Ureter (tissue), 1 donor: ENCODE measurements at places on chromosomes 1 and 21. TPM values are rescaled to one million over a fixed set of nuclear protein-coding genes. Genes with fewer than 3 reads are reported as not detected.

DNA sequence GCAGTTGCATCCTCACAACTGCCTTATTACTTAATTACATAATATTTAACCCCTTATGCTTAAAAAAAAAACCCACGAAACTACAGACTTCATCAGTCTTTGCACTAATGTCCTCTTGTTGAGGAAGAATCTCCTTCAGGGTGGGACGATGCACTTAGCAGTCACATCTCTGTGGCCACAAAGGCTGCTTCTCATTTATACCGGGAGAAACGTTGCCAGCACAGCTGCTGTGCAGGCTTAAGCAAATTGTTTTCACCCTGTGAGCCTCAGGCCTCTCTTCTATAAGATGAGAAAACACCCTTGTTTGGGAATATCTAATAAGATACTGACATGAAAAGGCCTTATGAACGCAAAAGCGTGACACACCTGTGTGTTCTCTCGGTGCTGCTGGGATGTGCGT lies 2.9 kb upstream of the OBSCN start:
- DNase-seq: no peak

DNA sequence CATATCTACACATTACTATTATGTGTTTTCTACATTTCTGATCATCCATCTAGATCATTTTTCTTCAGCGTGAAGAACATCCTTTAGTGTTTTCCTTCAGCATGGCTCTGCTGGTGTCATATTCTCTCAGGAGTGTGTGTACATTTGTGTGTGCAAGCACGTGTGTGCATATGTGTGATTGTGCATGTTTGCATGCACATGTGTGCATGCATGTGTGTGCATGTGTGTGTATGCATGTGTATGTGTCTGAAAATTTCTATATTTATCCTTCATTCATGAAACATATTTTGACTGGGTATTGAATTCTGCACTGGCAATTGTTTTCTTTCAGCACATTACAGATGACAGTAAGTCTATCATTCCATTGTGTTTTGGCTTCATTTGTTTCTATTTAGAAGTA lies 74.6 kb downstream of the FHAD1 start:
- DNase-seq: no peak

DNA sequence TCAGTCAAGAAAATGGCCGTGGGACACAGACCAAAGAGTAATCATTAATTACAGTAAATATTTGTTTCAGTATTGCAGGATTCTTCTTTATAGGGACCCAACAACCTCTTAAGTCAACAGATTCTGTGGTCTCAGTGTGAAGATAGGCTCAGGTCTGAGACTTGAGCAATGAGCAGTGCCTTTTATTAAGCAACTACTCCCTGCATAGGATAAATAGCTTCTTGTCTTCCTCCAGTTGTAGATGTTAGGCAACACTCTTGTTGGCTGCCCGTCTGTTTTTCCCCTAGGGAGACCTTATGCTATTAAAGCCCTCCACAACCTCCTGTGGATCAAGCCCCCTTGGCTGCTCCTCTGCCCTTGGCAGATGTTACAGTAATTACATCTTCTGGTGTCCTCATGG lies 1.8 kb upstream of the OMA1 start:
- DNase-seq: no peak

DNA sequence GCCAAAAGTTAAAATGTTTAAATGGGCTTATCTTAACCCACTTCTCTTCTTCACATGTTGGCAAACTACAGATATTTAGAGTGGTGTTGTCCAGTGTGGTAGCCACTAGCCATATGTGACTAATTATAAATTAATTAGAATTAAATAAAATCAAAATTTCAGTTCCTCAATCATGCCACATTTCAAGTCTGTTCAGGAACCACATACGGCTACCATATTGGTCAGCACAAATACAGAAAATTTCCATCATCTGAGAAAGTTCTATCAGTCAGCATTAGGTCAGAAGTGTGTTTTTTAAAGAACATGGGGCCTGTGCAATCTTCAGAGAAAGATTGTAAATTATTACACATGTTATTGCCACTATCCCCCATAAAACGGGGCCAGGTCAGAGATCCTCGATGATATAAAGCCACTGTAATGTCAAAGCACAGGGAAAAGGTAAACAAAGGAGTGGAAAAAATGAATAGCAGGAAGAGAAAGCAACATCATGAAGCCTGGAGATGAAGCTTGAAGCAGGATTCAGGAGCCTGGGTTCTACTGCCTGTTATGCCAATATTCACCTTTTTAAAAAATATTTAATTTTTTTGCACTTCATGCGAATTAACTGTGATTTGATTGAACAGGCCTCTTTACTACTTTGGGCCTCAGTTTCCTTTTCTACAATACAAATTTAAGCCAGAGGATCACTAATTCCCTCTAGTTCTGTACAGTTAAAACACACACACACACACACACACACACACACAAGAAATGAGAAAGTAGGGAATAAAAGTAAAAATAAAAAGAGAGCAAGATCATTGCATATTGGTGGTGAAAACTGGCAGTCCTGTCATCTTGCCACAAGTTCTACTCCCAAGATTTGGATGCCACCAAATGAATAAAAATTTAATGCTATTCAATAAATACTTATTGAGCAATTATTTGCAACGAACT lies 2.3 kb downstream of the RSBN1 start:
- DNase-seq: no peak

DNA sequence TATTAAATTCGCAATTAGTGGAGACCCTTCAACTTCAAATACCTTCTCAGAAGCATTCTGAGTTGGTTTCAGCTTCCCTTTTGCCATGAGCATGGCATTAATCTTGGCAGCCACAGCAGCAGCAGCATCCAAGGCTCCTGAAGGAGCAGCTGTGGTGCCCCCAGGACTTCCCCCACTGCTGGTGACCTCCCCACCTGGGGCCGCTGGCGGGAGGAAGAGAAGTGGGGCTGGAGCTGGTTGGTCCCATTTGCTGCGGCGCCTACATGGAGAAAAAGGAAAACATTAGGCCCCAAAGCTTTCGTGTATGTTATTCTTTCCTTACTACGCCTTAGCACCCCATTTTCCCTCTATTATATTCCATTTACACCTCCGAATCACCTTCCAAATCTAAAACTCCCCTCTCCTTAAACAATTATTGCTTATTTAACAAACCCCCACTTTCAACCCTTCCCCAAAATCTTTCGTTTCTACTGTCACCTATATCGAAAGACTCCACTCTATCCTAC lies 569 bp downstream of the KHDC4 start:
- peak; percentile 43 for DNase-seq

- no peak for DNase-seq
Measured at GRCh38 chr1:20885121-20885520, 98.0 kb upstream of the HP1BP3 start.

DNA sequence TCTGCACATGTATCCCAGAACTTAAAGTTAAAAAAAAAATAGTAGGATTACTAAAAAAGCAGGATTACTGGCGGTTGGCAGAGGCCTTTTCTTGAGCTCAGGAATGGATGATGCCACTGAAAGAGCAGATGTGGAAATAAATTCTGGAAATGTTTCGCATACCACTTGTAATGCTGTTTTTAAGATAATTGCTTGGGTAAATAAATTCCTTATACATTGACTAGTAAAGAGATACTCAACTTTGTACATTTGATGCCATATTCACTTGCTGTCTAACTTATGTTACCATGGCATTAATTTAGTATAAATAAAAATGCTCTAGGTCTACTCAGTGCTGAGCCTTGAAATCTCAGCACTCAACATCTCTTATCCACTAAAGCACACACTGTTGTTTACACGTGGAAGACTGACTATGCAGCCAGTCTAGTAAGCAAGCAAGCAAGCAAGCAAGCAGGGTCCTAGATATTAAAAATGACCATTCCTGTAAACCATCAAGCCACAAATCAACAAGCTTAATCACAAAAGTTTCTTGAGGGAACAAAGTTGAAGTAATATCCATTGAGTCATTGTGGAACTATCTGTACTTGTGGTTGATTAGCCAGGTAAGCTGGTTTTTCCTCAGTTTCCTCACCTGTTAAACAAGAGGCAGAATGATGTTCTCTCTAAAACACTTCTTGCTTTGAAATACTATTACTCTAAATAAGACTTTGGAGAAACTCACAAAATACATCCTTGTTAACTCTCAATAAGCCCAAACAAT lies 1.7 kb upstream of the RASAL2 start:
- no peak for DNase-seq

GRCh38 chr1:174398246-174398645 lies 49.5 kb upstream of the GPR52 start:
- no peak for DNase-seq

DNA sequence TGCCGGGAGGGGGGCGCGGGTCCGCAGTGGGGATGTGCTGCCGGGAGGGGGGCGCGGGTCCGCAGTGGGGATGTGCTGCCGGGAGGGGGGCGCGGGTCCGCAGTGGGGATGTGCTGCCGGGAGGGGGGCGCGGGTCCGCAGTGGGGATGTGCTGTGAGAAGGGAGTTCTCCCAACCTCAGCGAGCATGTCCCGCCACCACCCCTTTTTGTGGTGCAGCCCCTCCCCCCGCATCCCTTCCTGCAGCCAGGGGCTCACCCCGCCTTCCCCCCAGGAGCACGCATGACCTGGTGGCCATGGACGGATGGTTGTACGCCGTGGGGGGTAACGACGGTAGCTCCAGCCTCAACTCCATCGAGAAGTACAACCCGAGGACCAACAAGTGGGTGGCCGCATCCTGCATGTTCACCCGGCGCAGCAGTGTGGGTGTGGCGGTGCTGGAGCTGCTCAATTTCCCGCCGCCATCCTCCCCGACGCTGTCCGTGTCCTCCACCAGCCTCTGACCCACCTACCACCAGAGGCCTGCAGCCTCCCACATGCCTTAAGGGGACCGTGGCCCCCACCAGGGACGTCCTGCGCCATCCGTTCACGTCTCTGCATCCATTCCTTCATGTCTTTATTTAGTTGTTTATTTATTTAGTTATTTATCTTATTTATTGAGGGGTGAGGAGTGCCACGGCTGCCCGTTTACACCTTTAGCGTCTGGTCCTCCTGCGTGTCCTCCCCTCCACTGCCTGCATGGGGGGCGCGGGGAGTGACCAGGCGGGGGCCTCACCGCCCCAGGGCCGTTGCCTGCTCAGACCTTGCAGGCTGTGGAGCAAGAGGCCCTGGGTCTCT lies 1.4 kb upstream of the PLEKHN1 start:
- DNase-seq: no peak

DNA sequence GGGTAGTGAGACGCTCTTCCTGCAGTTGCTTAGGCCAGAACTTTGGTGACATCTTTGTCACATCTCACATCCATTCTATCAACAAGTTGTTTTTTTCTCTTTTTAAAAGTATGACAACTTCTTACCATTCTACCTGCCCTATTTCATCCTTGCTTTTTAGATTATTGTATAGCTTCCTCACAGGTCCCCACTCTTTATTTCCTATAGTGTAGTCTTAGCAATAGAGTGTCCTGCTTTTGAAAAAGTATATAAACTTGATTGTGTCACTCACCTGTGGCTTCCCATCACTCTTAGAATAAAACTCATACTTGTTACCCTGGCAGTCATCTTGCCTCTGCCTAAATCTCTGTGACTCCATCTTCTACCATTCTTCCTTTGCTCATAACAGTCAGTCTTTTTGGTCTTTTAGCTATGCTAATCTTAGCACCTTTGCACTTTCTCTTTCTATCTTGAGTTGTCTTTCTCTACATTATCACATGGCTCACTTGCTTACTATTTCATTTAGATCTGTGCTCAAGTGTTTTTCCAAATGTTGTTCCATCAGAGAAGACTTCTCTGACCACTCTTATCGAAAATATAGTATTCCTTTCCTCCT lies 9.5 kb downstream of the CDC73 start:
- DNase-seq: no peak

DNA sequence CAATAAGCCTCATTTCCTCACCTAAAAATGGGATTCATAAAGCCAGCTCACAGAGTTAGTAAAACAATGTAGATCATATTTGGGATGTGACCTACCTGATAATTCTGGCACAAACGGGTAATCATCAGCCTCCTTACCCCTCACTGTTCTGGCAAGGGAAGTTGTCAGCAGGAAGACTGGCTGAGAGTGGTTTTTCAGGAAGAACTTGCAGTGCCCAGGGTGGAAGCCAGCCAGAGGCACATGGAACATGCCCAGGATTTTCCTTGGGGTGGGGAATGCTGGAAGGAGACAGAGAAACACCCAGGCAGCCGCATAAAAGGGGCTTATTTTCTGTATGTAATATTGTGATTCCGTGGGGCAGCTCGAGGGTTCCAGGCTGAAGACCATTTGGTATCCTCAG lies 7.7 kb upstream of the SLC5A9 start:
- DNase-seq: peak; percentile 54

- no peak for DNase-seq
Measured at GRCh38 chr1:34108269-34108668, 56.8 kb downstream of the CSMD2 start.

DNA sequence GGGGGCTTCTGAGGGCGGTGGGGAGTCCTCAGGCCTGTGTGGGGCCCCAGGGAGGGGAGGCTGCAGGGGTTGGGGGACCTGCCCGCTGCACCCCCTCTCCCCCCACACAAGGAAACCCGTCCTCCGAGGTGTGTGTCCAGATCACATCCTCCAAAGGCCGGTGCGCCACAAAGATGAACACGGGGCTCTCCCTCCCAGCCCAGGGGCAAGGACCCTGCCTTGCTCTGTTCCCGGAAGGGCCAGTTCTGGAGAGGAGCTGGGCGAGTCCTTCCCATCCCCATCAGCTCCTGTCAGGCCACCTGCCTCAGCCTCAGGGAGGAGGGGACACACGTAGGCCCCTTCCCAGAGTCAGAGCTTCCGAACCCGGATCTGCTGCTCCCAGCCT lies 2.5 kb upstream of the TTLL10 start:
- no peak for DNase-seq

DNA sequence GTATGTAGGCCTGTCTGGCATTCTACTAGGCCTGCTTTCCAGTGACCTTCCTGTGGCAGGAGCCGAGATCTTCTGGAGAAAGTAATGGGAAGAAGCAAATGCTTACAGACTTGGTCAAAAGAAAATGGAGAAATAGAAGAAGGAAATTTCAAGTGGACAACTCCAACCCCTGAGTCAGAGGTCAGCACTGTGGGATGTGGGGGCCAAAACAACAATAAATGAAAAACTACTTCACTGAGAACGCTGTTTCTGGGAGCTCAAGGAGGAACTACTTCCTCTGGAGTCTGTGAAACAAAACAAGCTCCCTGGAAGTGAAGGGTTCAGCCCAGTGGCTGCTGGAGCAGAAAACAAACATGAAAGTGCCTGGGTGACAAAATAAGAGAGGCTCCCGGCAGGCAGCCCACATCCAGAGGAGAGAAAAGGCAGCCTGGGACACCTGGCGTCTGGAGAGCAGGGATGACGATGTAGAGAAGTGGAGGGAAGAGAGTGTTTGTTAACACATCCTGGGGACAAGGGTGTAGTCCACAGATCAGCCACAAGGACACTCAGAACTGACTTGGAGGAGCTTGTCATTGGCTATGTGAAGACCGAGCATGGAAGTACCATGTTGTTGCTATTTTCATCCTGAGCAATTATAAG lies 355.2 kb downstream of the SMYD3 start:
- DNase-seq: no peak

GRCh38 chr1:3237570-3237969 lies 168.6 kb downstream of the PRDM16 start:
- no peak for DNase-seq

The RHBDL2 gene
- 19.3 TPM for total RNA-seq

The RGSL1 gene
- not detected for total RNA-seq

The LRRC8C gene
- total RNA-seq: 10.1 TPM

The ITGB2 gene
- total RNA-seq: 35.7 TPM

The NBPF6 gene
- total RNA-seq: not detected

The MPZ gene
- total RNA-seq: 3.1 TPM

The GCSAML gene
- 0.91 TPM for total RNA-seq

The NPHS2 gene
- total RNA-seq: not detected
